Astrocyte of the cerebellum (primary cell): ENCODE measurements at places on chromosomes 7 and 10.

GRCh38 chr10:31754803-31755624 lies 173.6 kb downstream of the ARHGAP12 start:
- DNase-seq, result peak; percentile 53

GRCh38 chr10:93968540-93968945 lies 25.2 kb upstream of the PLCE1 start:
- DNase-seq, result no peak

DNA sequence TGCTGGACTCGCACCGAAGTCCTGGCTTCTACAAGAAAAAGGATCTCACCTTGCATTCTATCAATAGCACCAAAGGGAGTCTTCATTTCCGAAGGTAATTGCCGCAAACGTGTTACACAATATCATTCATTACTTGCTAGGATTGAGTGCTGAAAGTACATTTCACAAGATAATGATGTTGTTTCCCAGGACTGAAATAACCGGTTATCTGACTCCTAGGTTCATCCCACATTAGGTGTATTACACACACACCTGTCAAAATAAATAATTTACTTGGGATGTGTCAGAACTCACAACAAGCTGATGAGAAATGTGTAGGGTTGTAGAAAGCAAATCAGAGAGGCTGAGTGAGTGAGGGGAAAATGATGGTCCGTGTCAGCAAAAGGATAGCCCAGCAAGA lies 219.4 kb upstream of the RHOBTB1 start:
- no peak for DNase-seq

DNA sequence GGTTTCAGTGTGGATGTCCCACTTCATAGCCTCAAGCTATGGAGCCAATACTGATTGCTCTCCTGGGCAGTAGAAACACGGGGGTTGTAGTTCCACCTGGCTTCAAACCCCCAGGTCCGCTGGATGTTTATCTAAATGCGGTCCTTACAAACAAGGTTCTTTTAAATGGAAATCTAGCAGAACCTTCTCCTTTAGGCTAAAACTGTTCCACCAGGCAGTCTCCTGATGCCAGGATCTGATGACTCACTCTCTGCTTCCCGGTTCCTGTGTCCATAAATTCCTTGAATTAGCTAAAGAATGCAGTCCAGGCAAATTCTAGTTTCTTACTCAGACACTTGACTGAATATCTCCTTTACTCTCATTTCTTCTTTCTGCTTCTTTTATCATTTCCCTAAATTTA lies 108.4 kb upstream of the FAM3C start:
- peak; percentile 78 for DNase-seq

GRCh38 chr7:69244701-69245100 lies 353.6 kb upstream of the AUTS2 start:
- DNase-seq, result no peak

GRCh38 chr7:134639683-134640279 lies 6.9 kb upstream of the BPGM start:
- DNase-seq, result no peak

DNA sequence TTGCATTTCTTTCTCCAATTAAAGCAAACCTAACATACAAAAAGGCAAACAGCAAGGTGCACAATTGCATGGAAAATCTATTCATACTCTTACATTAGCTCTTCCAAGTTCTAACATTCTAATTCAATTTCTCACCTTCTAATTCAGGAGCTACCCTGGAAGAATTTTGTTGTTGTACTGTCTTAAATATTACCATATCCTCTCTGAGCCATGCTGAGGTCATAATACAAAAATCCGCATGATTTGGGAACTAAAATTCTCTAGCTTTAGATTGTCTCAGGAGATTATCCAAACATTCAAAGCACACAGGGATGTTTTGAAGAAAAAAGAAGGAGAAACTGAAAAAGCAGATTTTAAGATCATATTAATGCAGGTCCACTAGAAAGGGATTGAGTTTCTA lies 229.9 kb downstream of the KIAA1217 start:
- no peak for DNase-seq

DNA sequence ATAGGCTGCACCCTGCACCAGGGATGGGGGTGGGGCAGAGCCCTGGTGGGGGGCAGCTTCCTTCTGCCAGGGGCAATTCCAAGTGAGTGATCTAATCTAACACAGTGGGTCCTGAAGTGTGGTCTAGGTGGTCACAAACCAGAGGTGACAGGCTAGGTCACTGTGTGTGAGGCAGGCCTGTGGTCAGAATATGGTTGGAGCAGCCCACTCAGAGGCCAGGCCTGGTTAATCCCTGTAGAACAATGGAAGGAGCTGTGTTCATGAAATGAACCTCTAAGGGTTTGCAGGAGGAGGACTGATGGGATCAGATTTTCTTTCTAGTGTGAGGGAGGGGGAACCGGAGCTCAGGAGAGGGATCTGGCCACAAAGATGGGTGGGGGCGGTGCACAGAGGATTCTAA lies 10.0 kb upstream of the TSPAN14 start:
- DNase-seq, result no peak

- peak; percentile 44 for DNase-seq
These were observed 91.9 kb upstream of the NPY start for GRCh38 chr7:24192053-24192452.

DNA sequence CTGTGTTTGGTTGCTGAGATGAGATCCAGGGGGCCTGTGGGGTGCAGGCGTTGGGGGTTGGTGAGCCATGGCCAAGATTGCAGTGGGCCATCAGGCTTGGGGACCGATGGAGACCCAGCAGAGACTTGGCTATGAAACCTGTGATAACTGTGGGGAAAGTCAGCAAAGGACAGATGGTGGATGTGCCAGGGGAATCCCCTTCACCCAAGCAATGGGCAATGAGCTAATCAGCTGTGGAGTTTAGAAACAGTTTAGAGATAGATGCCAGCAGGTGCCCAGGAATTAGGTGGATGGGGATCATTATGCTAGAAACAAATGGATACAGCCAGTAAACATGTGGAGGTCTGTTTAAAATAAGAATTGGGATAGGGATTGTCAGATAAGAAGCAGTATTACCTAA lies 151.4 kb upstream of the FERD3L start:
- no peak for DNase-seq

GRCh38 chr10:21520949-21521348 lies 4.5 kb downstream of the SKIDA1 start:
- DNase-seq, result no peak

GRCh38 chr10:43815181-43815885 lies 166.7 kb upstream of the ZNF32 start:
- no peak for DNase-seq

GRCh38 chr10:125707541-125708468 lies 11.7 kb upstream of the EDRF1 start:
- DNase-seq, result no peak

- no peak for DNase-seq
These were observed 174.4 kb upstream of the PHYHIPL start for GRCh38 chr10:59002011-59002410.

GRCh38 chr7:44265728-44266127 lies 59.7 kb downstream of the CAMK2B start:
- DNase-seq, result no peak

- no peak for DNase-seq
These were observed 58.3 kb upstream of the COMTD1 start for GRCh38 chr10:75294031-75294437.

- peak; percentile 74 for DNase-seq
These were observed 20.1 kb downstream of the P4HA1 start for GRCh38 chr10:73076360-73077183.

DNA sequence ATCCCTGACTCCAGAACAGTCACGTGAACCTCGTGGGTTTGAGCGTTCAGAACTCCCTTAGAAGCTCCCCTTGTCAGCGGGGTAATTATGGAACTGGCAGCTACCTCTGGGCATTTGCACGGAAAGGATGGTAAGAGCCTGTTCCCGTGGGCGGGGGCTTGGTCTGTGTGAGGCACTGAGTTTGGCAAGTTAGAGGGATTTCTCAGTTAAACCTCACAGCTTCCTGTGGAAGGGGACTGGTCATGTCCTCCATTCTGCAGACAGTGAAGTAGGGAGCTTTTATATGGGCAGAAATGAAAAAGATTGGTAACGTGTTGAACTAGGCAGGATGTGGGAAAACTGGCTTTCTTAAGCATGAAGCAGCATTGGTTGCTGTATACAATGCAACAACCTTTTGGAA lies 16.0 kb downstream of the PALD1 start:
- no peak for DNase-seq

DNA sequence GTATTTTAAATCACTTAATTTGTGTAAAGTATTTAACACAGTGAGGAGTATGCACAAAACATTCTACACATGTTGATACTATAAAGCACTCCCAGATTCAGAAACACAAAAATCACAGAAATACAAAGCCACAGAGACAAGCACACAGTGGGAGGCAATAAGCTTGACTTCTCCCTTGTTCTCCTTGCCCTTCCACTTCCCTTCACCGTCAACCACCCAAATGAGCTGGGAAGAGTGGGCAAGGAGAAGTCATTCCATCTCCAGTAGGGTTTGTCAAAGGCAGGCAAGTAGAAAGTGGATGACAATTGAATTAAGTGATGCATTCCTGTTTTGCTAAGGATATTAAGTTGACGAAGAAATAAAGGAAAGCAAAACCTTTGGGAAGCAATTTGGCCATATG lies 4.2 kb upstream of the TMEM139 start:
- DNase-seq, result no peak

DNA sequence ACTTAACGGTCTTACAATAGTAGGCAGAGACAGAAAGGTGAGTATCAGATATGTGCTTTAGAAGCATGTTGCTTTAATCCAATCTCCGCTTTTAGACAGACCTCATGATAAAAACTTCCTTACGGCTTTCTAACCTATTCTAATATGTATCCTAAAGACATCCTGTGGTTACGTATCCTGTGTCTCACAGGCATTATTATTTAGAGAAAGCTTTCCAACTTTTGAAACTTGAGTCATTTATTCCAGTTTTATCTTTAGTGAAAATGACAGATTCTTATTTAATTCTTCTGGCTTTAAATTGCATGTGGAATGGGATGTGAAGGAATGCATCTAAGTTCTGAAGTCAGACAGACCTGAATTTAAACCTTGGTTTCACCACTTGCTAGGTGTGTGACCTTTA lies 118.9 kb downstream of the OTUD1 start:
- DNase-seq, result no peak

DNA sequence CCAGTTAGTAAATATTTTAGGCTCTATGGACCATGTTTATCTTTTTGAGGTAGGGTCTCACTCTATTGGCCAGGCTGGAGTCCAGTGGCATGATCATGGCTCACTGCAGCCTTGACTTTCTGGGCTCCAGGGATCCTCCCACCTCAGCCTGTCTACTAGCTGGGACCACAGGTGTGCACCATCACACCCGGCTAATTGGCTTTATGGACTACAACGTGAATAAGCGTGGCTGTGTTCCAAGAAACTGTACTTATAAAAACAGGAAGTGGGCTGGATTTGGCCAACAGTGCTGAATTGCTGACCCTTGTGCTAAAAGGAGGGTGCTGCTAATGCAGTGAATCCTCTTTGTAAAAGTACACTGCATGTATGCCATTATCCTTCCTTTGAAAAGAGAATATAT lies 111.7 kb upstream of the CDK13 start:
- peak; percentile 13 for DNase-seq

GRCh38 chr10:62096256-62096933 lies 172.2 kb downstream of the RTKN2 start:
- DNase-seq, result no peak

- no peak for DNase-seq
These were observed 8.1 kb downstream of the ADCK2 start for GRCh38 chr7:140680886-140681285.

DNA sequence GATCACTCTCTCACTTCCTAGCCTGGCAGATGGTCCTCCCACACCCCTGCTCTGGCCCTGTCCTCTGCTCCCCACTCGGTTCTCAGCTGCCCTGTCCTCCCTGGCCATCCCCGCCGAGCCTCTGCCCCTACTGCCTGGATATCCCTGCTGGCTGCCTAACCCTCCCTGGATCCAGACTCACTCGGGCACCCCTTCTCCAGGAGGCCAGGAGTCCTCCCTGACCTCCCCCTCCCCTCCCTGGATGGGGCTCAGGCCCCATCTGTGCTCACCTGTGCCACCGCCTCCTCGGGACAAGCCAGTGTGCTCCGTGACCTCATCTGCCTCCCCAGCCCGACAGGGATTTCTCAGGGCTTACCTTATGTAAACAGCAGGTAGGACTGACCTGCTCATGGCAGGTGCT lies 406.1 kb downstream of the TCERG1L start:
- no peak for DNase-seq

DNA sequence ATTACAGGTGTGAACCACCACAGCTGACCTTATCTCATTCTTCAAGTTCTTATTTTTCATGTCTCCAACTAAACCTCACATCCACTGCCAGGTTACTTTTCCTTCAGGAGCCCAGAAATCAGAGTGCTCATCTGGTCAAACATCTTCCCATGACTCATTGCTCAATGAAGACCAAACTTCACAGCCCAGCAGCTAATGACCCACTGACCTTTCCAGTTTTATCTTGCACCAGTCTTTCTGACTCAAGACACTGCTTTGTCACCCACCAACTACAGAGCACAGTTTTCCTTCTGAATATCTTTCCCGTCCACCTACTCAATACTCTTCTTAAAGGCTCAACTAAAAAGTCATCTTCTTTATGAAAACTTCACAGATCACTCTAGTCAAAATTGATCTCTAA lies 245.1 kb downstream of the CHCHD3 start:
- DNase-seq, result no peak

DNA sequence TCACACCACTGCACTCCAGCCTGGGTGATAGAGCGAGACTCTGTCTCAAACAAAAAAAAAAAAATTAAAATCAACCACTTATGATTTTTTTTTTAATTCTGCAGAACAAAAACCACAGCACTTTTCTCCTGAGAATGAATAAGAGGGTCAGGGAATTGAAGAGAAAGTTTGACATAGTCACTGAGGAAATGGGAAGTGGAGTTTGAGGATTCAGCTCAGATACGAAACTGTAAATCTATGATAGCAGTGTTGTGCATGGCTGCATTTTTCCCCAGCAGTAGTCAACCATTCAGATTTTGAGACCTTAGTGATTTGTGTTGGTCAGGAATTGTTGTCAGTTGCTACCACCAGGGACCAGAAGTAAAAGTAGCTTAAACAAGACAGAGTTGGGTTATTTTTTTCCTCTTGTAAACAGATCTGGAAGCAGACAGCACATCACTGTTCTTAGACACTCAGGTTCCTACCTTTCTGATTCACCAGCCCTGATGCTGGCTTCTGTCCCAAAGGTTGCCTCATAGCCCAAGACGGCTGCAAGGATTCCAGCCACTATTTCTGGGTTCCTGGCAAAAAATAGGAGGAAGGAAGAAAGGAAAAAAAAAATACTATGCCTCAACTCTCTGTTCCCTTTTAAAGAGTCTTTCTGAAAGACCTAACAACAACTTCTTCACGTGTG lies 20.1 kb downstream of the PILRA start:
- no peak for DNase-seq

GRCh38 chr10:48296576-48297098 lies 9.8 kb upstream of the MAPK8 start:
- DNase-seq, result no peak

DNA sequence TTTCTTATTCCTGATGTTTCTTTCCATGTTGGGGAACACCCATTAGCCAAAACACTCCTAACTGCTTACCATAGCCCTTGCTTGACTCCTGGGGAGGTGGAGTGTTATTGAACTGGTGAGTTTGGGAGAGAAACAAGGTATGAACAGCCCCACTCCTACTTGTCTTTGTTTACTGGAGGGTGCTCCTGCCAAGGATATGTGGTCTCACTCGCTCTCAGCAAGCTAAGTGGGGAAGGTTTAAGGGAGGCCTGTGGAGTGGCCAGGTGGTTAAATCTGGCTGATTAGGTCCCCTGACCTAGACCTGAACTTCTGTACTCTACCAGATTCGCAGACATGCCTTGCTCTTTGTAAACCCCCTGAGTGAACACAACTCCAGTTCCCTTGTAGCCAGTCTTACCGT lies 300.1 kb downstream of the PTEN start:
- no peak for DNase-seq

- DNase-seq, result peak; percentile 22
These were observed 43.3 kb downstream of the POLR1F start for GRCh38 chr7:19665399-19666008.

GRCh38 chr7:48518092-48518491 lies 346.8 kb downstream of the ABCA13 start:
- no peak for DNase-seq
